Peyer's patch (tissue), 4 donors: ENCODE measurements at places on chromosomes 5 and 9.

DNA sequence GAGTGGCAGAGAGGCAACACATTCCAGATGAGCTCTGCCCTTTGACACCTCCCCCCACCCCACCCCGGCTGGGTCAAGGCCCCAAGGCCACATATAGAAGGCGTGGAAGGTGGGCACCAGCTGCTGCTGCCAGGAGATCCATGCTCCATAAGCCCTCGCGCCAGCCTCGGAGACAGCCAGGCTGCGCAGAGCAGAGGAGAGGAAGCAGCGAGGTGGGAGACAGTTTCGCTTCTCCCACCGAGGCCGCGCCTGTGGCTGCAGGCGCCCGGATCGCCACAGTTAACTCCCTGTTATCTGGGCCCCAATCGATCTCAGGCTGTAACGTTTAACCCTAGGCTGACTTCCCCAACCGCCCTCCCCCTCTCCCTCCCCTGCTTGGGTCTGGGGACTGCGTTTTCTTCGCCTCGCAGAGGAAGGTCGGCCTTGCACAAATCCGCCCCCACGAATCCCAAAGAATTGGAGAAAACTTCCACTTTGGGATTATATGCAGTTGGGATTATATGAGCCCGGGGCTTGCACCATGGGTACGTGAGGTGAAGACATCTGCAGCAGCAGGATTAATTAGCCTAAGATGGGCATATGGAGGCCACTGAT lies 1.1 kb upstream of the CXXC5 start:
- peak; percentile 52 for DNase-seq

- DNase-seq = no peak
Measured at GRCh38 chr5:149452665-149453617, 73.8 kb upstream of the IL17B start.

DNA sequence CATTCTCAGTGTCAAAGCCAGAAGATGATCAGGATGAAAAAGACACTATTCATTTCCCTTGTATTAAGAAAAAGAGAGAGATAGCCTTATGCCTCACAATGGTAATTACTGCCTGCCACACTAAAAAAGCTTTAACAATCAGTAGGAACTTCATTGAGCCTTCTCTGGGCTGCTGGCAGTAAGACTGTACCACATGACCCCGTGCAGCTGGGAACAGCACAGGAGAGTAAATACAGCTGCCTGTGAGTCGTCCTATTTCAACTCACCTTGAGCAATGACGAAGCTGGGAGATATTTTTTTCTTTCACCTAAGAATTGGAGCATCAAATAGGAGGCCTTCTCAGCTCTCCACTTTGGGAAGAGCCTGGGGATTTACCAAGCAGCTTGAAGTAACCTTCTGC lies 316.3 kb downstream of the GABRB2 start:
- DNase-seq = no peak

- no peak for DNase-seq
Measured at GRCh38 chr5:58849921-58850667, 267.2 kb downstream of the RAB3C start.

- no peak for DNase-seq
Measured at GRCh38 chr9:18994263-18994916, 38.6 kb downstream of the SAXO1 start.

- DNase-seq = peak; percentile 74
Measured at GRCh38 chr9:123997665-123998277, 13.8 kb upstream of the LHX2 start.

GRCh38 chr9:108535526-108535925 lies 320.3 kb downstream of the ACTL7B start:
- DNase-seq = peak; percentile 51

GRCh38 chr5:76427206-76428140 lies 24.4 kb downstream of the IQGAP2 start:
- DNase-seq = no peak

DNA sequence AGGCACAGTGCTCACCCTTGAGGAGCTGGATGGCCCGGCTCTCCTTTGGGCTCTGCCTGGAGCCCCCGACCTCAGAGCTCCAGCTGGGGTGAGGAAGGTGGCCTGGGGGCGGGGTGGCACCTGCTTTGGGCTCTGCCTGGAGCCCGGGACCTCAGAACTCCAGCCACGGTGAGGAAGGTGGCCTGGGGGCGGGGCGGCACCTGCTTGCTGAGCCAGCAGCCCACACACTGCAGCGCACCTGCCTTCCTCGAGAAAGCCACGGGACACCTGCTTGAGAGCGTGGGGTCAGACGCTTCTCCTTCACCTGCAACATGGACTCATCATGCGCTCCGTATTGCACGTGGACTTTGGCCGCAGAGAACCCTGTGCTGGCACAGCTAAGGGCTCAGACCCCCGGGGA lies 51.8 kb downstream of the IRX2 start:
- DNase-seq = no peak

DNA sequence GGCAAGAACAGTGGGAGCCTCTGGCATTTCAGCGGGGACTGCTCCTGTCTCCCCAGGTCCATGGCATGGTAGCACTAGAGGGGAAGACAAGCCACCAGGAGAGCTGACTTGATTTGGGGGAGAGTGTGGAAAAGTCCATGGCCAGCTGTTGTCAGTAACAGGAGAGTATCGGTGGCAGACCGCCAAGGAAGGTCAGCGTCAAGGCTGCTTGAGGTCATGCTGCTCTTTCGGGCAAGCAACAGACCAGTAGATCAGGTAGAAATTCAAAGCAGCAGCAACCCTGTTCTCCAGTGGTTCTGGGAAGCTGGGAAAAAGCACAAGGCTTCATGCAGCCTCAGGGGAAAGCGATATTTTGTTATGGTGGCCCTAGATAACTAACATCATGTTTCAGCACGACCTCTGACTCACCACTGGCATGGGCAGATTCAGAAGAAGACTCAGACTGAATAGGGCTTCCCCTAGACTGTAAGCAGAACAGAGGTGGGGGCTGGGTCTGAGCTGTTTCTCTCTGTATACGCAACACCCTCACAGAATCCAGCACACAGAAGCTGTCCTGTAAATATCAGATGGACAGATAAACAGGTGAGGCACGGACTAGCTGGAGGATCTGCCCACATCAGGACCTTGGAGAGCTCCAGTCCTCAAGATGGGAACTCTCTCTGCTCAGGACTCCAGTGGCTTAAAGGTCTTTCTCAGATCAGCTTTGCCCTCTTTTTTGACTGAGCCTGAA lies 35.2 kb upstream of the PLEKHG4B start:
- no peak for DNase-seq

DNA sequence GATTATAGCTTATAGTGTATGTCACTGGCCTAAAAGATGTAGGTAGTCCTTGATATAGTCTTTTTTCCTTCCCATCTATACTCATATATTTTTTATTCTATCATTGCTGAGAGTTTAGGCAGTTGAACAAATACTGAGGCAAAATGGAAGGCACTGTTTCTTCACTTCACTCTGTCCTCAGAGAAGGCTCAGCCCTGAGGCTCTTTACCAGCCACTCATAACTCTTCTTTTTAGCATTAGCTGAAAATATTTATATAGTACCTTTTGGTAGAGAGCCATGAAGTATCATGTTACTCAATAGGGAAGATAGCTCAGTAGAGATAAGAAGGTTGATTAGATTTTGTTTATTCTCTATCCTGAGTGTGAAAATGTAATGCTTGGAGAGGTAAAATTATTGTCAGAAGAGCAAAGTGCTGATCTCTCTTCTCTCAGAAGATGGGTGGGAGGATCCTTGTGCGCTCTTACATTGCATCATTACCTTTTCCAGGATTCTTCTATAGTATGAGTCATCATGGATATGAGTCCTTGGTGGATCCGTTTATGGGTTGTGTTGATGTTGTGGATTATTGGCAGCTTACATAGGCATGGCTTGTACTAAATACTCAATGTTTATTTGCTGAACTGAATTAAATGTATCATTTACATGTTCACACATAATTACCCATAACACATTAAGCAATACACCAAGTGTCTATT lies 88.1 kb downstream of the ANXA1 start:
- DNase-seq = no peak

- DNase-seq = no peak
Measured at GRCh38 chr5:8892926-8893325, 652.9 kb downstream of the SEMA5A start.

- DNase-seq = peak; percentile 79
Measured at GRCh38 chr5:78699552-78700153, 51.1 kb upstream of the LHFPL2 start.

GRCh38 chr9:82763656-82764055 lies 299.3 kb downstream of the RASEF start:
- no peak for DNase-seq

DNA sequence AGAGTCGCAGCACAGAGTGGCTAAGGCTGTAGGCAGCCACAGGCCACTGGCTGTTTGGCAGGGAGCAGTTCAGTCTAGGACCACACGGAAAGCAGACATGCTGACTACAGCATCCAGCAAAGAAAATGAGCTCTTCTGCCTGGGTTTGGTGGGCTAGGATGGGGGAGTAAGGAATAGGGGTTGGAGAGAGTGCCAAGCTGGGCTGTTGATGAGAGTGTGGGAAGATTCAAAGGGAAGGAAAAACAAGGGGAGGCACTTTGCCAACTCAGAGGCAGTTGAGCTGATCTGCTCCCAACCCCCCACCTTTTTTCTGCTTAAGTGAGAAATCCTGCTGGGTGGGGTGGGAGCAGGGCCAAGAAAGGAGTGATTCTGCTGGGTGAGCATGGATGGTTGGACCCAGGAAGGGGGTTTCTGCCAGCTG lies 35.9 kb downstream of the SVEP1 start:
- no peak for DNase-seq

DNA sequence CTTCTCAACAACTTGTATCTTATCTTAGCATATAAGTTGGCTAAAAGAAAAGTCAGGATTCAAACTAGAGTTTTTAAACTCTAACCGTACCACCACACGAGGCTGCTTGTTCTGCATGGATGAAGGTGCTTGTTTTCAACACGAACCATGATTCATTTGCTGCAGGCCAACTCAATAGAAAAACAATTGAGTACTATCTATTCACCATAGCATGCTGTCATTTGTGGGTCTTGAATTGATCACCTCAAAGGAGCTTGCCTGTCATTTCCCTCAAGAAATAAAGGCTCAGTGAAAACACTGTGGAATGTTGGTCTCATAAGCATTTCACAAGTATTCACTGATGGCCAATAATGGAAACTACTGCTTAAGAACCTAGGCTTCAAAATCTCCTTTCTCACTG lies 21.0 kb upstream of the GRIA1 start:
- no peak for DNase-seq

DNA sequence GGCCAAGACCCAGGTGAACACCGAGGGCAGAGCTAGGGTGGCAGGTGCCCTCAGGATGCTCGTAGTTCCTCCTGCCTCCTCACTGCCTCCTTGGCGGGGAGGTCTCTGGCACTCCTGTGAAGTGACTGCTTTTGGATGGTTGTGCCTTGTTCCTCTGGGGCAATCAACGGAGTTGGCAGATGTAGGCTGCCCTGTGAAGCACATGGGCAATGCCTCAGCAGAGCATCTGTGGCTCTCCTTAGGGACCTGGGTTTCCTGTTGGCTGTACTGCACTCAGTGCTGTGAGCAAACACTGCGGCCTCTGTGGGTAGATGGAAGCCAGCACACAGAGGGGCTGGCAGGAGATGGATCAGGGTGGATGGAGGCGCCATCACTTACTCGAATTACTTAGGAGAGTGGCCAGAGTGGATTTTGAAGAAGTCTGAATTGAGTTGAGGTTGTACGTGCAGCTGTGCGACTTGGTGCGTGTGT lies 71.4 kb upstream of the COL5A1 start:
- peak; percentile 30 for DNase-seq
